ENCODE measurements at places on chromosomes 5 and 9. TPM values are rescaled to one million over a fixed set of nuclear protein-coding genes. Genes with fewer than 3 reads are reported as not detected.

- no peaks in the 10 kb centered on the region for H3K27me3 ChIP-seq
- H3K4me3 ChIP-seq: no peak overlapping the region
- H3K36me3 ChIP-seq: no peaks in the 10 kb centered on the region
- no peak overlapping the region for H3K27ac ChIP-seq
These were observed 247.2 kb upstream of the EFNA5 start for GRCh38 chr5:107917983-107918382.

- peaks cover 17% of the 10 kb centered on the region for H3K36me3 ChIP-seq
- no peak for DNase-seq
- H3K4me1 ChIP-seq: peaks cover 33% of the 10 kb centered on the region
- H3K27me3 ChIP-seq: no peaks in the 10 kb centered on the region
- peak overlapping the region; percentile 29 for H3K4me3 ChIP-seq
These were observed 1.1 kb downstream of the SSNA1 start for GRCh38 chr9:137189297-137190295.

GRCh38 chr5:173313351-173313801 lies 14.8 kb downstream of the STC2 start:
- H3K4me1 ChIP-seq: peaks cover 35% of the 10 kb centered on the region
- DNase-seq: no peak
- H3K36me3 ChIP-seq: no peaks in the 10 kb centered on the region
- no peaks in the 10 kb centered on the region for H3K27me3 ChIP-seq
- H3K27ac ChIP-seq: no peak overlapping the region

GRCh38 chr5:37222181-37222580 lies 27.0 kb downstream of the CPLANE1 start:
- DNase-seq: no peak
- H3K36me3 ChIP-seq: peaks cover 42% of the 10 kb centered on the region
- H3K4me3 ChIP-seq: no peak overlapping the region
- no peak overlapping the region for H3K27ac ChIP-seq

DNA sequence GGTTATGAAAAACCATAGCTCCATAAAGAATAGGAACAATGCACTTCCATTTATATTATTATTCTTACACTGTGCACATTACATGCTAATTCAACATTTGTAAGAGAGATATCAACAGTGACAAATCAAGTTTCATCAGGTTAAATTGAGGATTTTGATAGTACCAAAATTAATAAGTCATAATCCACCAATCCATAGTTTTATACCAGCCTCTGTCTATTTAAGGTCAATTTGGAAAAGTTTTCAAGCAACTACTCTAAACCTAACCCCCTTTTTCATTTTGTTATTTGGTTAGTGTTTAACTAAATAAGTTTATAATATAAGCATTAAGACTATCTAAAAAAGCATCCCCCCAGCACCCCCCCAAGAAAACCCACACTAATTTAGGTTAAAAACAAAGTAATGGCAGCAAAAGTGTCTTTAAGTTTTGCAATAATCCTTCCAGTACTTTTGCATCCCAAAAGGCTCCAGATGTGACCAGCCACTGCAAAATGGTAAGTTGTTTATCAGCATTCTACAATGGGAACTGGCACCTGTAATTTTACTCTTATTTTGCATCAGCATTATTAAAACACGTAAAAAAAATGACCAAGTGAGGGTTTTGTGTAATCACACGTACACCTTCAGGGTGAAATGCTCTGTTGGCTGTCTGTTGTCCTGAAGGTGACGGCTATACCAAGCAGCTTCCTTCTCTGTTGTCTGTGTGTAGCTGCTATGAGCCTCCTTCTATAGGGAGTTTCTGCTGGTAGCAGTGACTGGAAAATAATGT lies 36.8 kb upstream of the SSBP2 start:
- no peak overlapping the region for H3K4me3 ChIP-seq
- H3K4me1 ChIP-seq: peaks cover 20% of the 10 kb centered on the region
- no peaks in the 10 kb centered on the region for H3K36me3 ChIP-seq
- H3K27ac ChIP-seq: peak overlapping the region; percentile 15
- H3K27me3 ChIP-seq: no peaks in the 10 kb centered on the region
- DNase-seq: peak; percentile 82

HSDL2 gene
- 46.1 TPM for total RNA-seq

DNA sequence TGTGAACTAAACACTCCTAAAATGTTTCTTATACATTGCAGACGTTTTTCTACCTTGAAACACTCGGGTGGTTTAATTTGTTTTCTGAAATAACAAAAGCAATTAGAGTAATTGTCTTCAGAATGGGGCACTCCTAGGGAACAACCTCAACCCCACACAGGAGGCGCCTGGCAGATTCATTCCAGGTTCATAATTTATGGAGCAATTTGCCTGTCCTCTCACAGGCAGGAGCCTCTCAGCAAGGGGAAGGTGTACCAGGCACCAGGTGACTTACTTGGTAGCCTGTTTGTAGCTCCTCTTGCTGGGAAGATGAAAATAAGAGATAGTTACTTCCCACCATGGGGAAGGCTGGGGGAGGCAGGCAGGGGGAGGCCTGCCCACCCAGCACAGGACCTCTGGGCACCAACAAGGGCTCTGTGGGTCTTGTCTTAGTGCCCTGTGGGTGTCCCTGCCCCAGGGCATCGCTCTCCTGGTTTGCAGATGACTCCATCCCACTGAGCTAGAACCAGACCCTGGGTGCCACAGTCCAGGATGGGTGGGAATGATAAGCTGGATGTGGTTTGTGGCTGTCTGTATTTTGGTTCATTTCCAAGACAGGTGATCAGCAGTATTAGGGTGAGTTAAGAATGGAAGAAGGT lies 144.4 kb downstream of the FSTL4 start:
- H3K4me3 ChIP-seq: no peak overlapping the region
- no peaks in the 10 kb centered on the region for H3K27me3 ChIP-seq
- no peak for DNase-seq
- no peaks in the 10 kb centered on the region for H3K4me1 ChIP-seq

DNA sequence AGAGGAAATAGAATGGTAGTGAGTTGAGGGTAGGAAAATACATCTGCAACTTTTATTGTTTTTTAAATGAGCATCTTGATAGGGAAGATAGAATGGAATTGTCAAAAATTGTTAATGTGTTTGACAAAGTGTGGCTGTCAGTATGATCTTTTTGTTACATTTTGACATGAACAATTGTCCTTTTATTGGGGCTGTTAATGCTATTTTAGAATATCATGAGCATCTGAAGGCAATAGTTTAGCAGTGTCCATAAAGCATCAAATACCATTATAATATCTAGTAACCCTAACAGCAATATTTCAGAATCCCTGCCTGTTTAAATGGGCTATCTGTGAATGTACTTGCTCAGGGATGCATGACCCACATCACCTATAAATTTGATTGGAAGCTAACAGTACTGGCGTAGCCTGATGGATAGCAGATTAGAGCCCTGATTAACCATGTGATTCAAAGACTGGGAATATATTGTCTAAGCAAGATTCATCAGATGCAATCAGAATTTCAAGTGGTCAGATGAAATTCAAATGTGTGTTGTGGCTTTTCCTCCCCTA lies 37.8 kb downstream of the TLE4 start:
- H3K27me3 ChIP-seq: no peaks in the 10 kb centered on the region
- no peak overlapping the region for H3K4me3 ChIP-seq
- no peak for DNase-seq
- H3K4me1 ChIP-seq: no peaks in the 10 kb centered on the region
